Nucleus accumbens (tissue), 56 donors: ENCODE measurements at places on chromosomes 7 and 10.

GRCh38 chr7:118590107-118590506 is 365.6 kb downstream of the ANKRD7 start:
- no peak for DNase-seq

DNA sequence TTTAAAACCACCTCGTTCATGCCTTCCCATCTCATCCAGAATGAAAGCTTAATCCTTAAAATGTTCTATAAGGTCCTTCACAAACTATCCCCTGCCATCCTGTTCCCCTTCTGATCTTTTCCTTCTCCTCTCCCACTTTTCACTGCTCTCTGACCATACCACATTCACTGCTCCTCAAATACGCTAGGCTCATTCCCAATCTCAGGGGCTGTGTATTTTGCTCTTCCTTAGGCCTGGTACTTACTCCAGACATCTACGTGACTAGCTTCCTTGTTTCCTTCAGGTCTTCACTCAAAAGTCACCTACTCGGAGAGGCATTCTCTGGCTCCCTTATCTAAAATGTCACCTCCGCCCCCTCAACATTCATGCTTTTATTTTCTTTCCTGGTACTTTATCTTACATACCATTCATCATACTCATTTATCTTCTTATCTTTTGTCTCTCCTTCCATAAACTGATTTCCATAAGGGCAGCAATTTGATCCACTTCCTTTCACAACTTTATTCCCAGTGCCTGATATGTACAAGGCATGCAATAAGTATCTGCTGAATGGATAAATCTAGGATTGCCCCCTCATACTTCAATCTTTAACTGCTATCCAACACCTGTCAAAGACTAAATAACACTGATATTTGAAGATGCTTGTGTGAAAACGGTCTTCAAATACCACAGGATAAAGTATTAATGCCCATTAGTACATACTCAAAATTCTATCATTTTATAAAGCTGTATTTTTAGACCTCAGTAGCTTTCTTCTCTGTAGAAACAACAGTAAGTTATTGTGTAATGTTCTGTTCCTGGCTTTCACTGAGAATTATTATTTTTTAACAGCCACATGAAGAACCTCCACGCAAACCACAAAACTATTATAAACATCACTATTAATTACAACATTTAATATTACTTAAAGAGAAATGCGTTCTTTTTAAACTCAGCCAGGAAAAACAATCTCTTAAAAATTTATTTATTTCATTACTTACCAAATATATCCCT is 27.0 kb downstream of the JMJD1C start:
- DNase-seq = no peak

DNA sequence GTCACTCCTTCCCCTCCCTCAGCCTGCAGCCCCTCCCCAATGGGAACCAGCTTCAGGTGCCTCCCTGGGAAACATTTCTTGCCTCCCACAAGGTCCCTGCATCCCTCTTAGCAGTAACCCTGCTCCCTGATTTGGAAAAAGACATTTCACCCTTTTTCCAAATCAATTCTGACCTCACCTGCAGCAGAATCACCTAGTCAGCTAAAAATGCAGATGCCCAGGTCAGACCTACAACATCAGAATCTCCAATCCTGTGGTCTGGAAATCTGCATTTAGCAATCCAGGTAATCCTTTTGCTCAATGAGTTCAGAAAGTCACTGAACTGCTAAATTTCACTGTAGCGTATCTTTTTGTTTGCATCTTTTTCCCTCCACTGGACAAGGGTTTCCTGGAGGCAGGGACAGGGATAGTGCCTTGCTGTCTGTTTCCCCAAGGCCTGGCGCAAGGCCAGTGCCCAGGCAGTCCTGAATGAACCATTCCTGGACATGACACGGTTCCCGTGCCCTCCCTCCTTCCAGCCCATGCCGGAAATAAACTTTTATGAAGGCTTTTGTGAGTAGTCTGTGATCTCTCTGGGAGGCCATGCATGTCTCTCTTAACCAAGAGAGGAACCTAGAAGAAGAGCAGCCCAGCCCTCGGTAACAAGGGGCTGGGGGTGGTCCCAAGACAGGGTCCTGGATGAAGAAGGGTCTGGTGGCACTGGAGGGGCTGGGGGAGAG is 44.0 kb downstream of the COL13A1 start:
- no peak for DNase-seq

- no peak for DNase-seq
Observed at GRCh38 chr10:84185526-84186175, 8.7 kb upstream of the CDHR1 start.

DNA sequence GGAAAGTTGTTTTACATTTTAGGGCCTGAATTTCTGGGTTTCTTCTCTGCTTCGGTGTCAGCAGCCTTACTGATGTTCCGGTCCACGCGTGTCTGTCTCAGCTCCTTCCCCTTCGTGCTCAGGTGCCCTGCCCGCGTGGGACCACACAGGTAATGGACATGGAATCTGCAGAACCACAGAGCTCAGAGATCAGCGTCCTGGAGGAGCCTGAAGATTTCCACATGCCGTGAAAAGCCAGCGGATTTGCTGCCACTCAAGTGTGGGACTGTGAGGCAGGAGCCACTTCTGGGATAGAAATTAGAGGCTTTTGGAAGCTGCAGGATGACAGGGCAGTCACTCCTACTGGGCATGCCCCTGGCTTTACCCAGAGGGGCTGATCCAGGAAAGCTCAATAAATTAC is 666.1 kb upstream of the FOXK1 start:
- no peak for DNase-seq

- no peak for DNase-seq
Observed at GRCh38 chr10:60238759-60239100, 150.9 kb downstream of the ANK3 start.

- DNase-seq = no peak
Observed at GRCh38 chr10:87547734-87548311, 43.1 kb downstream of the MINPP1 start.

- no peak for DNase-seq
Observed at GRCh38 chr7:49873420-49873819, 100.0 kb downstream of the VWC2 start.

DNA sequence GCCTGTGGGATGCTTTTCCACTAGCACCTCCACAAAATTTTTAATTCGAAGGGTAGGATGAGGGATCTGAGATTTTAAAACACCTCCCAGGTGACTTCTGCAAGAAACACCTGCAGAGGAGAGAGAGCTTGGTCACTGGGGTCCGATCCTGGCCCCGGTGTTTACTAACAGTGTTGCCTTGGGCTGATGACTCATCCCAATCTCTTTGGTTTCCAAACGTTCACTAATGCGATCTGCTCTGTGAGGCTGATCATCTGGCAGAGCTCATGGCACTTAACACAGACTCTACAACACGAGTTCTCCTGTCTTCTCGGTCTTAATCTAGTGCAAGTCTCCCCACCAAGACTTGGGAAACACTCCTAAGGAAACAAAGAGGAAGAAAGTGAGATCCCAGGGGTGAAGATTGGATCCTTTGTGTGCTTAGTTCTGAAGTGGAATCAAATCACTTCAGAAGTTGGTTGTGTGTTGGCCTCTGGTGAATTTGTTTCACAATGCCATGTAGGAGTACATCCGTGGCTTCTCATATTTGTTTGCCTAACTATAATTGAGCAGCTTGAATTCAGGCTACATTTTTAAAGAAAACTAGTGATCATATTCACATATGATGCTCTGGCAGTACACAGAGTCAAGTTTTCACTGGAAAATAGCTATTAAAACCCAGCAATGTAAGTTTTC is 407.9 kb downstream of the NRG3 start:
- DNase-seq = no peak

DNA sequence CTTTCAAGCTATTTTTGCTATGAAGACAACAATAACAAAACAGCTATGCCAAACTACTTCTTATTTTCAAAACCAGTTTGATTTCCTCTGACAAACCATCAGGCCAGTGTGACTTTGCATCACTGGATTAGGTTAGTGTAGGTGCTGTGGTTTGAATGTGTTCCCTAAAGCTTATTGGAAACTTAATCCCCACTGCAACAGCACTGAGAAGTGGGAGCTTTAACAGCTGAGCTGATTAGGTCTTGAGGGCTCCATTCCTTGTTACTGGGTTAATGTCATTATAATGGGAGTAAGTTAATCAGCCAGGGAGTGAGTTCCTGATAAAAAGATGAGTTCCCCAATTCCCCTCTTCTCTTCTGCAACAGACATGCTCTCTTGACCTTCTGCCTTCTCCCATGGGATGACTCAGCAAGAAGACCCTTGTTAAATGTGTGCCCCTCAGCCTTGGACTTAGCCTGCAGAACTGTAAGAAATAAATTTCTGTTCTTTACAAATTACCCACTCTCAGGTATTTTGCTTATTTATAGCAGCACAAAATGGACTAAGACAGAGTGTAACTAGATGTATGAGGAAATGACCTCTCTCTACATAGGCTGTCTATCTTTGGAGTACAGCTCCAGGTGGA is 186.8 kb downstream of the CTTNBP2 start:
- DNase-seq = no peak

- no peak for DNase-seq
Observed at GRCh38 chr7:16204953-16205352, 216.4 kb downstream of the CRPPA start.

DNA sequence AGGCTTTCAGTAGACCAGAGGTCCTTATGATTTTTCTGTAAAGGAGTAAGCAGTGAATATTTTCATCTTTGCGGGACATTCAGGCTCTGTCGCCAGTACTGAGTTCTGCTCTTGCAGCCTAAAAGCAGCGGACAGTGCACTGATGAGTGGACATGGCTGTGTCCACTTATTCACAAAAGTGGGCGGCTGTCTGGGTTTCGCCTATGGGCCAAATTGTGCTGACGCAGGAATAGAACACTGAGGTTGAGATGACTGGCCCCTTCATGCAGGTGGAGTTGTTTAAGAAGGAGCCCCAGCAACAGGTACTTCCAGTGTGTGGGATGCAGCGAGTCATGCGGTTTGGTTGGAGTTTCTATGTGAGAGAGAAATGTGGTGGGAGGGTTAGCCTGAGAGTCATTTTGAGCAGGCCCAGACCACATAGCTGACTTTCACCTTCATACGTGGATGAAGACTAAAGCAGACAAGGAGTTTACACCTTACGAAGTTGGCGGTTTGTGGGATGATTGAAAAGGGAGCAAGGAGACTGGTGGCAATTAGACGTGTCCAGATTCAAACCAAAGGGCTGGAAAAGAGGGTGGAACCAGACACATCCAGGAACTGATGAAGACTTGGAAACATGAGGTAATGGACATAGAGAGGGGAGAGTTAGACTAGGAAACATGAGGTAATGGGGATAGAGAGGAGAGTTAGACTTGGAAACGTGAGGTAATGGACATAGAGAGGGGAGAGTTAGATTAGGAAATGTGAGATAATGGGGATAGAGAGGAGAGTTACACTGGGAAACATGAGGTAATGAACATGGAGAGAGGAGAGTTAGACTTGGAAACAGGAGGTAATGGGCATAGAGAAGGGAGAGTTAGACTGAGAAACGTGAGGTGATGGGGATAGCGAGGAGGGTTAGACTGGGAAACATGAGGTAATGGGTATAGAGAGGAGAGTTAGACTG is 38.2 kb downstream of the WDR37 start:
- DNase-seq = no peak

DNA sequence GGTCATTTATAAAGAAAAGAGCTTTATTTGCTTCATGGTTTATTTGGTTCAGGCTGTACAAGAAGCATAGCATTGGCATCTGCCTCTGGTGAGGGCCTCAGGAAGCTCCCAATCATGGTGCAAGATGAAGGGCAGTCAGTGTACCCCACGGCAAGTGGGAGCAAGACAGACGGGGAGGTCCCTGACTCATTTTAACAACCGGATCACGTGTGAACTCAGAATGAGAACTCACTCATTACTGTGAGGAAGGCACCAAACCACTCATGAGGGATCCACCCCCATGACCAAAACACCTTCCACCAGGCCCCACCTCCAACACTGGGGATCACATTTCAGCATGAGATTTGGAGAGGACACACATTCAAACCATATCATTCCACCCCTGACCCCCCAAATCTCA is 15.7 kb upstream of the CRYGN start:
- no peak for DNase-seq

GRCh38 chr10:7492660-7493046 is 81.8 kb upstream of the SFMBT2 start:
- DNase-seq = no peak

DNA sequence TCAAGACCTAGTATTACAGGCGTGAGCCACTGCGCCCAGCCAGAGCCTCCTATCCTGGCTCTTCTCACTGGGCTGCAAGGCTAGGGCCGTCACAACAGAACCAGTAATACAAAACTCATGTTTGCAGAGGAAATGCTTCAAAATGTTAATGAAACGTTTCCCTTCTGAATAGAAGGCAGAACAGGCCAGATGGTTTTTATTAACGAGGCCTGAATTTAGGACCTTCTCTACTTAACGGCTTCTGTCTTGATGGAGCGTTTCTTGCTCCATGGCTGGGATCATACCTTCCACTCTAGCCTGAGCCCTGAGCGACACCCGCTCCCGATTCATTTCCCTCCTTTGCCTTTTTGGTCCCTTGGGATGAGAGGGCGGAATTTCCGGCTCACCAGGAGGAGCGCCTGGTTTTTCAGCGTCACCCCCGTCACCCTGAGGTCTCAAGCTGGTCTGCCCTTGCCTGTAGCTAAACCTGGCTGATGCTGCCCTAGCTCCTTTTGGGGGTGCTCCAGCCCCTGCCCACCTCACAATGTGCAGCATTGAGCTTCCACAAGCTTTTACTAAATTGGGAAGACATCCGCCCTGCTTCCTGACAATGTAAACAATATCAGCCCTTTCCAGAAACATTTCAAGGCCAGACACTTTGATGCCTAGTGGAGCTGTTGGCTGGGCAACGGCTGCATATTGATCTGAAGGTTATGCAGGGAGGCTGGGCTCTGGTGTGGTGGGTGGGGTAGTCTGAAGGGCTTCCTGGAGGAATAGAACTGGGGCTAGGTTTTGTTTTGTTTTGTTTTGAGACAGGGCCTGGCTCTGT is 5.2 kb downstream of the CLIP2 start:
- DNase-seq = no peak

DNA sequence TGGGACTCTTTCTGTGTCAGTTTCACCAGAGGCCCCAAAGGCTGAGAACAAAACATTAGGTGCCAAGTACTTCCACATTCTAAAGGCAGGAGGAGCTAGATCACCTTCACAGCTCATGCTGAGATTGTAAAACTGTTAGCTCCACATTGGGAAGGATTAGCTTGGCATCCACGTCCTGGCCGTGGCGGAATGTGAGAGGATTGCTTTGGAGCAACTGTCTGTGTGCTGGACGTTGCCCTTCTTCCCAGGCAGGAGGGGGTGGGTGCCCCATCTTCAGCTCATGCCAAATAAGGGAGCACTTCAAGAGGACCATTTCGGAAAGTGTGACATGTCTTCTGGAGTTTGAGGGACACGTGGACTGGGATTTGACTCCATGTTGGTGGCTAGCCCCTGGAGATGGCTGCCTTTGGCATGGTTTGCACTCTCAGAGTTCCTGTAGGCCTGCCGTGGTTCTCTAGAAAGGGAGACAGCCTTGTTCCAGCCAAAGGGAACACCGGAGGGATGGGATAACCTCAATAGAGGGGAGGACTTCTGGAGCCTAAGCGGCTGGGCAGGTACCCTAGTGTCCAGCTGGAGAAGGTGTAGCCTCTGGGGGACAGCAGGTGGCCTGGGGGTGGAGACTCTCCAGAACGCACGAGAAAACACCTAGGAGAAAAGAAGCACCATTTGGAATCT is 19.9 kb upstream of the FMC1 start:
- DNase-seq = no peak

- no peak for DNase-seq
Observed at GRCh38 chr10:97960269-97961056, 70.0 kb downstream of the CRTAC1 start.
